Stimulated activated CD8-positive, alpha-beta memory T cell treated with anti-CD3 and anti-CD28 coated beads, Interleukin-4, amount 100 ng/mL, for 4 hours (primary cell): ENCODE measurements at places on chromosomes 7 and 10.

- DNase-seq = no peak
Measured at GRCh38 chr10:64430690-64431323, 909.6 kb downstream of the REEP3 start.

DNA sequence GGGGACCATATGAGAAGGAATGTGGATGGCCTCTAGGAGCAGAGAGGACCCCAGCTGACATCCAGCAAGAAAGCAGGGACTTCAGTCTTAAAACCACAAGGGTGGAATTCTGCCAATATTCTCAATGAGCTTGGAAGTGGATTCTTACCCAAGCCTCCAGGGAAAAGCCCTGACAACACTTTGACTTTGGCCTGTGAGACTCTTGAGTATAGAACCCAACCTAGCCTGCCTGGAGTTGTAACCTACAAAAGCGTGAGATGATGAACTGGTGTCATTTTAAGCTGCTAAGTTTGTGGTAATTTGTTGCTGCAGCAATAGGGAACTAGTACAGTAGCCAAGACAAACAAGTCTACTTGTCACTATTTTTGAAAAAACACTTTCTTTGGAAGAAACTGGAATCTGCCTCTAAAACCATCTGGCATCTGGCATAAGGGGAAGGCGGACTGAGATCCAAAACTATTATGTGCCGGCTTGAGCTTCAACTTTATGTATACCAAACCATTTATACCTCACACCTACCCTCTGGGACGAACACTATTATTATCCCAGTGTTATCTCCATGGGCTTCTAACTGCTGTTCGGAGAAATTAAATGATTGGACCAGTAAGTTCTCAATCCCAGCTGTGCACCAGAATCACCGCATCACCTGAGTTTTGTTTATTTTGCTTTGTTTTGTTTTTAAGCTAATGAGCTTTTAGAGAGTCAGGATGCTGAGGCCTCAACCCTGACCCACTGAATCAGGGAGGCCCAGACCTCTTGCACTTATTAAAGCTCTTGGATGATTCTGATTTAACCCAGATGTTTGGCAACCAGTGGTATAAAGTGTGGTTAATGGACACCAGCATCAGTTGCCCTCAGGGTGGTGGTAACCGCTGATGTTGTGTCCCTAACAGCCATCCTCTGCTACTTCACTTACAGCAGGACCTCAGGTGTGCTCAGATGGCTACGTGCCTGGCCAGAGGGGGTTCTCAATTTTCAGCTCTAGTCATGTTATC lies 83.0 kb downstream of the C1GALT1 start:
- no peak for DNase-seq

DNA sequence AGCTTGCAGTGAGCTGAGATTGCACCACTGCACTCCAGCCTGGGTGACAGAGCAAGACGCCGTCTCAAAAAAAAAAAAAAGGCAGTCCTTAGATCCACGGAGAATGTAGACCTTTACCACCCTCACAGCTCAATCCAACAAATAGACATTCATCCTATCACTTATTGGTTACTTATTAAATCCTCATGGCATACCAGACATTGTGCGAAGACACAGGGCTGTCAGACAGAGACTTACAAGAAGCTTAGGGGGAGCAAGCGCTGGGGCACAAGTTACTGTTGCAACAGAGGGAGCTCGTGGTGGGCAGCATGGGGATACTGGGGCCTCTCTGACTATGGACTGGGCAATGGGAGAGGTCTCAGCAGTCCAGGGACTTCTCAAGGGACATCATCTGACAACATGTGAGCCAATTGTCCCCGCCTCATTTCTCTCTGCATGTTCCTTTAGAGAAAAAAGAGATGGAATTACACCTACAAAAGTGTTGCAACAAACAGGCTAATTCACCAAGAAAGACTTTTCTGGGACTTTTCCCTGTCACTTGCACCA lies 82.8 kb upstream of the TNS3 start:
- no peak for DNase-seq

DNA sequence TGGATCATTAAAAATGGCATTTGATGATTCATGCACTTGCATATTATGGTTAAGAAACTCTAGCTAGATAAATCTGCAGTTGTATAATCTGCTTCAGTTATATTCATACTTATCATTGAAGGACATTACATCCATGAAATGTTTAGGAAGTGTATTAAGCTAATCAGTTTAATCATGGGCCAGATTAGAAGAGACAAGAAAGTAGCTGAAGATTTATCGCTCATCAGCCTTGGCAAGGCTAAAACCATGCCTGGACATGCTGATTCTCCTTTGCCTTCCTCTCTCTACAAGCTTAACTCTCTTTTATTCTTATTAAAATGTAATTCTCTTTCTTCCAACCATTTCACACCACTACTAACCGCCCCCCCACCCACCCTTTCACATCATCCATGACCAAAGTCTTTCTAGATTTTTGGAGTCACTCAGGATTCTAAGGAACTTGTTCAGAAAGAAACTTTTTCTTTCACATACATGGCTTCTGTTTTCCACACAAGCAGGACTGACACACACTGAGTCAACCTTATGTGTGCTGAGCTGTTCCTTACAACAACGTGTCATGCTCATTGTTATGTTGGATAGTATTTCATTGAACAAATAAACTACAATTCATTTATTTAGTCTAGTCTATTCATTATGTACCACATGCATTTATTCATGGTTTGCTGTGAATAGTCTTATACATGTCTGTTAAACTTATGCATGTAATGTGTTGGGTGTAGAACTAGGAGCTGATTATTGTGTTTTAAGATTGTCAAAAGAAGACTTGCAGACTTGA lies 227.3 kb upstream of the SP8 start:
- DNase-seq = no peak

DNA sequence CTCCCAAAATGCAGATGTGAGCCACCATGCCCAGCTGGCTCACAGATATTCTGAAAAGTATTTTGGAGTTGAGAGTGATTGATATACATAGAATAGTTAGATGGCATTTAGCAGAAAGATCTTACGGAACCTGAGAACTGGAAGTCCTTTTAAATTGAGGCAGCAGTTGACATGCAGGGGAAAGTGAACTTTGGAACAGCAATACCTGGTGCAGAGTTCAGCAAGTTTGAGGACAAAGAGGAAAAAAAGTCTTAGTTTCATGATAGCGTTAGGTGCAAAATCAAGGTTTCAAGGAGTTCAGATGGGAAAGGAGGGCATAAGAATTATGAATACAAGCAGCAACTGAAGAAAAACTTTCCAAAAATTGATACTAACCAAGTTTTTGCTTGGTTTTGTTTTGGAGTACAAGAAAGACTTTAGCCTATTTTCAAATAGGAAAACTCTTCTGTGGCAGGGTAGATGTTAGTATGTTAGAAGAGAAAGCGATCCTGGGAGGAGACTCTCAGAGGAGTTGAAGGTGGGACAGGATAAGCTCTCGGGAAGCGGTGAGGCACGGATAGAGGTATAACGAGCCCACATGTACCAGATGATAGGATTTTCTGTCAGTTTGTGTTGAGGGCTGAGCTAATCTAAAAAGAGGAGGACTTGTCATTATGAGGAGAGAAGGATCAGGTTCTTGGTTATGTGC lies 28.0 kb upstream of the STMP1 start:
- no peak for DNase-seq

- DNase-seq = no peak
Measured at GRCh38 chr10:103630156-103630555, 136.7 kb downstream of the NEURL1 start.

- DNase-seq = no peak
Measured at GRCh38 chr10:65341323-65341925, 1584.4 kb upstream of the LRRTM3 start.

DNA sequence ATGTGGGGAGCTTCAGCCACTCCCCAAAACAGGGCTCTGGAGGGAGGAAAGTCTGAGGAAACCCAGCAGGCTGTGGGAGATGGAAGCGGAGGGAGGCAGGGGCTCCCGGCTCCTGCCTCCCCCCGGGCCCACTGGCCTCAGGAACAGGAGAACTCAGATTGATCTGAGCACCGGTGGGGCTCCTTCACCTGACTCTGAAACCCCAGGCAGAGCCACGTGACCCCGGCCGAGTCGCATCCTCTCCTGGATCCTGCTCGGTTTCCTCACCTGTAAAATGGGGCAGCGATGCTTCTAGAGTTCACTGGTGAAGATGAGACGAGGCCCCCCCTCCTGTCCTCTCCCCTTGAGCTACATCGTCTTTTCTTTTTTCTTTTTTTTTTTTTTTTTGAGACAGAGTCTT lies 33.6 kb downstream of the TCERG1L start:
- DNase-seq = no peak

DNA sequence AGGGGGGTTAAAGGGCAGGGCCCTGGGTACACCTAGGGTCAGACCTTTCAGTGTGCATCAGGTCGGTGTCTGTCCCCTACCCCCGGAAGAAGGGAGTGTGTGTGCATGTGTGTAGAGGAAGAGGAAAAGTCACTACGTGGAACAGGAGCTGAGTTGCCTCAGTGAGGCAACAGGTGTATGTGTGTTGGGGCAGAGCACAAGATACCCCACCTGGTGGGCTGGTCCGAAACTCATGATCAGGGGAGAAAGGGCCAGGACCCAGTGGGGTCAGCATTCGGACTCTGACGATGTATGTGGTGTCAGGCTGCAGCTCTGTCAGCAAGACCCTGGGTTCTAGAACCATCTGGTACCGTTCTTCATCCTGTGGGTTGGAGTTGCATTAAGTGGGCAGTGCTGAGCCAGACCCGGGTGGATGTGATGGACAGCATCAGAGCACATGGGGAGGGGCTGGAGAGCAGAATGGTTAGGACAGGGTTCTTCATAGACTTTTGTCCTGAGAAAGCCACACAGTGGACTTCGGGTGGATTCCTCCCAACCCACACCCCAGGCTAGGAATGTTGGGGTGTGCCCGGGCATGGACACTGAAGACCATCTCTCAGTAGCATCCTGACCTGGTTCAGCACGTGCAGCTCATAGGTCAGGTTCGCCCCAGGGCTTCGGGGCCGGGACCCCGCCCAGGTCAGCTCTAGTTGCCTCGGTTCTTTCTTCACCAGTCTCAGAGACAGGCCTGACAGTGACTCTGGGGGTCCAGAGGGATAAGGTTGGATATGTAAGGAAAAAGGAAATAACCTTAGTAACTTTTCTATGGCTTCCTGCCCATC lies 10.7 kb downstream of the EPHA1 start:
- DNase-seq = no peak

- DNase-seq = no peak
Measured at GRCh38 chr7:28075674-28076358, 104.8 kb downstream of the JAZF1 start.

GRCh38 chr10:113538151-113538550 lies 14.7 kb upstream of the HABP2 start:
- DNase-seq = no peak

GRCh38 chr10:15472008-15472407 lies 100.9 kb upstream of the FAM171A1 start:
- DNase-seq = no peak

- DNase-seq = no peak
Measured at GRCh38 chr7:44378744-44379143, 53.4 kb upstream of the CAMK2B start.

GRCh38 chr7:50436133-50436806 lies 13.9 kb downstream of the FIGNL1 start:
- no peak for DNase-seq
